ENCODE measurements at places on chromosomes 13 and 19.

GRCh38 chr13:51825165-51825592 is 19.8 kb downstream of the TMEM272 start:
- no peak for DNase-seq

- no peak for DNase-seq
Observed at GRCh38 chr19:53396525-53396868, 1.5 kb downstream of the ZNF765 start.

GRCh38 chr13:60032851-60033250 is 130.9 kb downstream of the DIAPH3 start:
- no peak for DNase-seq

DNA sequence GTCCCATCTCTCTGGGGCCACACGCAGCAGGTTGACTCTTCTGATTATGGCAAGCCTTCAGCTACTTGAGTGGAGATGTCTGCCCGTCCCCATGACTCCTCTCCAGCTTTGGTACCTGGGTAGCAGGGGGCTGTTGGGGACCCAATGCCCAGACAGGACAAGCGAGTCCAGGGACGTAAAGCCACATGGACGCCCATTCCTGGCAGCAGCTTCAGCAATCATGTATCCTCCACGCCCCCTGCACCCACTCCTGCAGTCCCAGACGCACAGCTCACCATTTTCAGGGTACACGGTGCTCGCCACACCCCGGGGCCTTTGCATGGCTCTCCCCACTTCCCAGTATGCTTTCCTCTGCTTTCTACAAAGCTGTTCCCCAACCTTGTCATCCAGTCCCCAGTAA is 22.0 kb upstream of the VSTM2B start:
- DNase-seq, result no peak

GRCh38 chr19:28386066-28386465 is 826.9 kb downstream of the UQCRFS1 start:
- no peak for DNase-seq

DNA sequence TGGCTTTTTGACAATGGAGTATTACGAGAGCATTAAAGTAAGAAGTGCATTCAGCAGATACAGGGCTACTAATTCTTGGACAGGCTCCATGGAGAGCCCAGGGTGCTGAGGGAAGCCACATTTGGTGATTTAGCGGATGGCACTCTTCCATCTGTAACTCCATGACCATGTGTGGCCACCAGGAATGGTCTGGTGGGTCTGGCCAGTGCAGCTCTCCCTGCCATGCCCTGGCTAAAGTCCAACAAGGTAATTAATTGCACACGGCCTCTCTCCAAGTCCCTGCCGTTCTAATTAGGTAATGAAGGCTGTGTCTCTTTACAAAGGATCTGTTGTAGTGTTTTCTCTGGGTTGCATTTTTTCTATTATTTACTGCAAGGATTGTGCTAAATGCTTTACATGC is 4.3 kb upstream of the ZFR2 start:
- DNase-seq, result no peak

DNA sequence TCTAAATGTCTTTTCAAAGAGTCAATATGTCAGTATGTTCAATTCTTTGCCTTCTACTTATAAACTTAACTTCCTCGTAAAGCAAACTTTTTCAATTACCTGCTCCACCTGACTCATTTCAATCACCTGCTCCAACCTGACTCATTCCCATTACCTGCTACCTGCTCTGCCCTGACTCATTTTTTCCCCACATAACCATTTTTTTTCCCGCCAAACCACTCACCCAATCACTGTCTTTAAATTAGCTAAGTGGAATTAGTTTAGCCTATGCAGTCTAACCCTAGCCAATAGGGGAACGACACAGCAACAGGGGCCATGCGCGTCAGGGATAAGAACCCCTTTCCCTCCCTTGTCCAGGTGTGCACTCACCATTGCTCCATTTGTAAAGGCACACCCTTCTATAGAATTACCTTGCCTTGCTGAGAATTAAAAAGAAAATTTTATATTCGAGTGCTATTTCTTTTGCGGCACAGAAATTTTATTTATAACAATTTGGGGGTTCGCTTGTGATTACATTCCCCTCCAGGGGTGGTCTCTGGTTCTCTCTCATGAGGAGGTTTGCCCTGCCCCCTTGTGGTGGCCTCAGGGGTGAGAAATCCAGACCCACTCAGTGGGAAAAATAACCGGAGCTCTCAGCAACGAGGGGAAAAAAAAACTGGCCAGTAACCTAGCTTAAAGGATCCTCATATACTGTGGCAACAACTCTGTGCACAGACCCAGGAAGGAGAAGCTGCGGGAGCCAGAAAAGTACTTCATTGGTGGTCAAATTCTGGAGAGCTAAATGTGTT is 193.1 kb downstream of the ZNF486 start:
- peak; percentile 24 for DNase-seq

DNA sequence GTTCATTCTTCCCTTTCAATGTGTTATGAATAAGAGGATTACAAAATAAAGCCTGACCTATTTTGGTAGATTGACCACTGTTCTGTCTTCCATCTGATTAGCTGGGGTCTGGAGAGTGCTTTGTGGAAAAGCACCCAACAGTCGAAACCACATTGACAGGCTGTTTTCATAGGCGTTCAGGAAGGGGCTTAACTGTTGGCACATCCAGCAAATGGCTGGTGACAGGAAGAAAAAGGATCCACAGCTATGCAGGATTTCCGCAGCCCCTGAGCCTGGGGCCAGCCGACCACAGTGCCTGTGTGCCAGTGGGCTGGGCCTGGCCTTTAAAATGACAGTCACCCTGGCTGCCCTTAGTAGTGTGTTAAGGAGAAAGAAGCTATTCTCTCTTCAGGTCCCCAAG is 113.3 kb downstream of the SIPA1L3 start:
- no peak for DNase-seq

- no peak for DNase-seq
Observed at GRCh38 chr19:33496038-33496895, 25.3 kb downstream of the PEPD start.
